NCI-H2227 treated with DMSO at 0.1 percent for 48 hours (cell line): ENCODE measurements at places on chromosomes 2 and 18.

- no peak for DNase-seq
Observed at GRCh38 chr2:101185085-101185484, 33.9 kb upstream of the TBC1D8 start.

GRCh38 chr2:241064008-241064801 lies 37.9 kb downstream of the MTERF4 start:
- DNase-seq = peak; percentile 24

DNA sequence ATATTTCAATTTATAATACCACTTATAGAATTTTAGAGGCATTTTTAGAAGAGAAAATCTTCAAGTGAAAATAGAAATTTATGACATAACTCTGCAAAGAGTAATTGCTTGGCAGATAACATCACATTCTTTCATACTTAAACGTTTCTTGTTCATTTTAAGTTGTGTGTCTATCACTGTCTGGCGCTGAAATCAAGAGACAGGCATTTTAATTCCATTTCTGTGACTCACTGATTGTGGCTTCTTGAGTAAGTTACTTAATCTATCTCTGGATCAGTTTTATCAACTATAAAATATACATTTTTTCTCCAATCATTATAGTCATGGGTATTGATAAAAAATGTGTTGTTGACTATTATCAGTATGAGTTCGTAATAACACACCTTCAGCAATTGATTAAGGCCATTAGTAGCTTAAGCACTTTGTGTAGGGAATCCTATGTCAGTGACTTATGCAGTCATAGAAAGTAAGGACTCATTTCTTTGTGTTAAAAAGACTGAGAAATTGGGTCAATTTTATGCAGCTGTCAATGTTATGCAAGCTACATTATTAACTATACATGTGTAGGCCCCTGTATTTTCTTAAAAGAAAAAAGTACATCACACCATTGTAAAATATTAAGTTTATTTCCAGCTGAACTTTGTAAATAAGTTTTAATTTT lies 497.3 kb downstream of the CCDC85A start:
- no peak for DNase-seq

GRCh38 chr18:8703092-8703709 lies 2.2 kb upstream of the MTCL1 start:
- DNase-seq = no peak

DNA sequence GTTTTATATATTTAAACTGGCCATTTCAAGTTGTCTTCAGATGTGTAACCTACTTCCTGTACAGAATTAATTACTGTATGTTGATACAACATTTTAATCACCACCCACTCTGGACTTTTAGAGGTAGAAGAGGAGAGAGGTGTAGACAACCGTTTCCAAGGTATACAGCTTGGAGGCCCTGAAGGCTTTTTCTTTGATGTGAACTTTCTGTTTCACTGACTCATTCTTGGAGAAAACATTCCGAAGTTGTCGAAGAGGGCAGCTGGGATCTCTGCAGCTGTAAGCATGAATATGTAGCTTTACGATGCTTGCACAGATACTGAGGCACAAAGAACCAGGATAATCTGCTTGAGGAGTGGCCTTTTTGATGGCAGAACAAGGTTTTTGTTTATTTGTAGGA lies 137.0 kb downstream of the NCKAP5 start:
- no peak for DNase-seq

GRCh38 chr2:29783666-29784065 lies 137.7 kb downstream of the ALK start:
- DNase-seq = no peak

GRCh38 chr18:35582899-35583558 lies 1.5 kb downstream of the GALNT1 start:
- peak; percentile 39 for DNase-seq

DNA sequence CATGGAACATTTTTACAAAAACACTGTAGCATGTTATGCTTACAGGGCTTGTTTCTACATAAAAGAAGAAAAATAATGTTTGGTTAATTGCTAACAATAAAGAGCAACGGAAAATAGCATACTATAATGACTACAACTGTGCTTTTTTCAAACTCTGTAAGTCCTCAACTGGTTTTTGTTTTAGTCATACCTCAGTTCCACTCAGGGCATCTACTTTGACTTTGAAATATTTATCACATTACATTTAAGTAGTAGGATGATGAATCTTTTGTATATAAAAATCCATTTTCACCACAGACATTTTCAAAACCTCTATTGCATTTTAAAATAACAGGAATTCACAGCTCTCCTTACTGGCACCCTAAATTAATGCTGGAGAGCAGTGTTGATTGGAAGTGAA lies 8.3 kb downstream of the SATB2 start:
- no peak for DNase-seq
